ENCODE measurements at places on chromosomes 16 and 17. TPM values are rescaled to one million over a fixed set of nuclear protein-coding genes. Genes with fewer than 3 reads are reported as not detected.
A peak's percentile ranks its signal among the peaks of the same experiment; 100 is the strongest.

DNA sequence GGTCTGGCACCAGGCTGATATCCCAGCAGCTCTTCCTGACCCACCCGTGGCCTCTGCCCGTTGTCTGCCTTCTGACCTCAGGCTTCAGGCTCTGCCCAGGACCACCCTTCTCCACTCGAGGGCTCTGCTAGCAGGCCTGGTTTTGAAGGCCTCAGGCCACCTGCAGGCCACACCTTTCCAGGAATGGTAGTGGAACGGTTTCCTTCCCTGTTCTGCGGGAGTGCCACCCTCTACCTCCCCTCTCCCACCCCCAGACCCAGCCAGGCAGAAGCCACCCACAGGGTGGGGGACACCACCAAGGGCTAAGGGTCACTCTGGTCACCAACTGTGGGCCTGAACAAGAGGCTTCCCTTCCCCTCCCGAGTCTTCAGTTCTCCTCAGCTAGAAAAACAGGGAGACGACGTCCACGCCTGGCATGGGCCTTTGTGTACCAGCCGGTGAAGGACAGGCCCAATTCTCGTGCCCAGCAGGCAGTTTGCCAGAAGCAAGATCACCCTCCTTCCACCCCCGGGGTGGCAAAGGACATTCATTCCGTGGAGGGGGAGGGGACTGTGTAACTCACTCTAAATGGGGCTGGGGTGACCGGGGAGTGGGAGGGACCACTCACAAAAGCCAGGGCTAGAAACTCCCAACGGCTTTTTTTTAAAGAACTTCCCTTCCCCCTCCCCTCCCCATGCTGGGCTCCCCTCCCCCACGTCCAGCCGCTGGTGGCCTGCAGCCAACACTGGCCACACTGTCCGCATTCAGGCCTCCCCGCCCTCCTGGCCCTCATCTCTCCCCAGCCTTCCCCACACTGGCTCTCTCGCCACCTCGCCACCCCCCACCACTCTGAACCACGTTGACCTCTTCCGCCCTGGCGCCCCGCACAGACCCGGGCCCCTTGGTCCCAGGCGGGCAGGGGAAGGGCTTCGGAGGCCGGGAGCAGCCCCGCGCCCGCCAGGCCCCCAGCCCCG, 7.7 kb downstream of the CBX4 start:
- peak; percentile 57 for DNase-seq
- H3K27me3 ChIP-seq = no peaks in the 10 kb centered on the region
- H3K4me1 ChIP-seq = peaks cover 20% of the 10 kb centered on the region
- H3K36me3 ChIP-seq = peaks cover 16% of the 10 kb centered on the region
- H3K4me3 ChIP-seq = no peak overlapping the region
- no peak overlapping the region for H3K27ac ChIP-seq

GRCh38 chr16:50534958-50535357, 13.2 kb upstream of the NKD1 start:
- H3K36me3 ChIP-seq = no peaks in the 10 kb centered on the region
- peaks cover 13% of the 10 kb centered on the region for H3K27me3 ChIP-seq
- H3K4me3 ChIP-seq = no peak overlapping the region
- DNase-seq = no peak
- no peak overlapping the region for H3K27ac ChIP-seq

DNA sequence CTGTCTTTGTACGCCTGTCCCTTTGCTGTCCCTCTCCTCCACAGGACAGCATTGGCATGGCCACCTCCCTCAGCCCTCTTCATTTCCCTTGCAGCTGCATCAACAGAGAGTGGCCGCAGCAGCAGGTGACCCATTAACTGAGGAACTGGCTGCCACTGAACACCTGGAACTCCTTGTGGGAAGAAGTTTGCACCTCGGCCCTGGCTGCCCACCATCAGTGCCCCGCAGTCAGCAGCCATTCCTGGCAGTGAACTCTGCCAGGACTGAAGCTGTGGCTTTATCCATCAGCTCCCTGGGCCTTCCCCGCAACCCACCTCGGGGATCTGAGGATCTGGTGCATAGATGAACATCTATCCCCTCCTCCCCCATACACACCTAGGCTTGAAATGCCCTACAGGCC, 13.1 kb upstream of the RNF135 start:
- H3K4me3 ChIP-seq = no peak overlapping the region
- H3K36me3 ChIP-seq = no peaks in the 10 kb centered on the region
- peaks cover 9% of the 10 kb centered on the region for H3K4me1 ChIP-seq
- no peak overlapping the region for H3K27ac ChIP-seq

GFOD2 gene
- 18.3 TPM for total RNA-seq

DNA sequence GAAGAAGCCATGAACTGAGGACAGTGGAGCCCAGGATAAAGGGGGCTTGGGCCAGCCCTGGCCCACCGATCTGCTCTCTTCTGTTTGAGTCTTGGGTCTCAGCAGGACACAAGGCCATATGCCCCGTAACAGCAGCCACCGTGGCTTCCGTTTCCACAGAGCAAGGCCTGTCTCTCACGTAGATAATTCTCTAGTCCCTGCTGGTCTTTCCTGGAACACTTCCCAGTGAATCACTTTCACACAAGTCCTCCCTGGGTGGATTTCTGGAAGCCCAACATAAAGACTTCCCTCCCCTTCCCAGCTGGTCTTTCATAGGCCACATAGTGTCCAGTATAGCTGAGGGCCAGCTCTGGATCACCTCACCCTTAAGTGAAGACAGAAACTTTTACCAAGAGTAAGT, 19.9 kb upstream of the C16orf78 start:
- H3K27me3 ChIP-seq = peaks cover 2% of the 10 kb centered on the region
- H3K4me1 ChIP-seq = peaks cover 4% of the 10 kb centered on the region
- H3K27ac ChIP-seq = no peak overlapping the region
- H3K36me3 ChIP-seq = no peaks in the 10 kb centered on the region

TAC4 gene
- total RNA-seq = not detected

SNAI3 gene
- 3.3 TPM for total RNA-seq

DNA sequence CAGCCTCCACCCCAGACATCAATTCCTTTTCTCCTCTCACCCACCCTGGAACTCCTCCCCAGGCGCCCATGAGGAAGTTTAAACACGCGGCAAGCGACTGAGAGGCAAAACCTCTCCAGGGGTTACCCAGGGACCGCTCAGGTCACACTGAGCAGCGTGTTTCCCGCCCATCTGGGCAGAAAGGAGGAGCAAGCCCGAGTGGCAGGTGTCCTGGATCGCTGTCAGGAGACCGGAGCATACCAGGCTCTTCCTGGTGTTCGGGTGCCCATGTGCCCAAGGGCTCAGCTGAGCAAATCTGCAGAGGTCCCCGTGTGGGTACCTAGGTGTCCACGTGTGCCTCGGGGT, 491 bp downstream of the SLC25A19 start:
- H3K36me3 ChIP-seq = peaks cover 35% of the 10 kb centered on the region
- H3K4me3 ChIP-seq = peak overlapping the region; percentile 100
- H3K27ac ChIP-seq = peak overlapping the region; percentile 100
- DNase-seq = peak; percentile 85
- H3K4me1 ChIP-seq = peaks cover 17% of the 10 kb centered on the region
- no peaks in the 10 kb centered on the region for H3K27me3 ChIP-seq
